ENCODE measurements at places on chromosomes 2 and 18.
A peak's percentile ranks its signal among the peaks of the same experiment; 100 is the strongest.

- no peak for DNase-seq
These were observed 165.0 kb downstream of the DIS3L2 start for GRCh38 chr2:232126301-232127099.

- DNase-seq, result no peak
These were observed 1785.3 kb upstream of the CELF4 start for GRCh38 chr18:39350945-39351344.

GRCh38 chr2:212097001-212097400 is 441.6 kb downstream of the ERBB4 start:
- DNase-seq, result no peak

- no peak for DNase-seq
These were observed 412 bp downstream of the GPD2 start for GRCh38 chr2:156436497-156437085.

DNA sequence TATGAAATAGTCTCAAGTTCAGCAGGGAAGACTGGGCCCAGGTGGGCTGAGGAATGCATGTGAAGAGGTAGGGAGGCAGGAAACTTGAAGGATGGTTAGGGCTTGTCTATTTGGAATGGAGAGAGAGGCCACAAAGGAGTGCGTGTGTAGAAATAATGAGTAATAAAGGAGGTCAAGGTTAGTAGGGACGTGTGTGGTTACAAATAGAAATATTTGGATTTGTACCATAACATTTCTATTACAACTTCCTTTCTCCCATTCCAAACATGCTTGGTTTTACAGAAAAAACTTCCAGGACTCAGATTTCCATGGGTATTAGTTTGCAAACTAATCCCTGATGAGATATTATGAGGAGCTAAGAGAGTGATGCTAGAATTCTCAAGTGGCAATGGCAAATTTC is 280.6 kb downstream of the NCKAP5 start:
- no peak for DNase-seq

DNA sequence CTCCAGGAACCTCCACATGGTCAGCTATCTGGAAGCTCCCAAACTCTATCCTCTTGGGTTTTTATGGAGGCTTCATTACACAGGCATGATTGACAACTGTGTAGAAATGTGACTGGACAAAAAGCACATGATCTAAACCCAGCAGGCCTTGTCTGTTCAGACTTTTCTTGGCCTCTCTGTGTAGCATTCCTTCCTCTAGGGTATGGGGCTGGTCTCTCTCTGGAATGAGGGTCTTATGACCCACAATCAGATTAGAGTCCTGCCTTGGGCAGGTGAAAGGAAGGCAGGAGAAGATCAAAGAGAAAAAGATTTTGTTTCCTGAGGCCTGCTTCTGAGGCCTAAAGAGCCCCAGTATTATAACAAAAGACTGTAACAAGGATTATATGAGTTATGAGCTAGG is 162.7 kb downstream of the SP3 start:
- DNase-seq, result no peak

DNA sequence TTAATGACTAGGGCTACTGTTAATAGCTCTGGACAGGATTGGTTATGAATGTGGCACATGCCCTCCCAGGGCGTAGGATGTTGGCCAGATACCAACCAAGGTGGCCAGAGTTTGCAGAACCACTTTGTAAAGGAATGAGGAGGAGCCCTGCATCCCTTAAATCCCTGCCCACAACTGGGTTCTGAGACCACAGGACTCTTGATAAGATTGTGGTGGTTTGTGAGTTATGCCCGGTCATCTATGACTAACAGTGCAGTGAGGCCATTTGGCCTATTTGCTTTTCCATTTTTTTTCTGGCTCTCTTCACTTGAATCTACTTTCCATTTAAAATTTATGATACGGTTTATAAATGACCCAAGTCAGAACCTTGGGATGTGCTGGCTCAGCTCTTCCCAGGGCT is 294.5 kb downstream of the PRKCE start:
- no peak for DNase-seq

- no peak for DNase-seq
These were observed 188.0 kb downstream of the CDH7 start for GRCh38 chr18:65938592-65939372.

GRCh38 chr18:35139517-35139916 is 98.3 kb downstream of the MAPRE2 start:
- no peak for DNase-seq

DNA sequence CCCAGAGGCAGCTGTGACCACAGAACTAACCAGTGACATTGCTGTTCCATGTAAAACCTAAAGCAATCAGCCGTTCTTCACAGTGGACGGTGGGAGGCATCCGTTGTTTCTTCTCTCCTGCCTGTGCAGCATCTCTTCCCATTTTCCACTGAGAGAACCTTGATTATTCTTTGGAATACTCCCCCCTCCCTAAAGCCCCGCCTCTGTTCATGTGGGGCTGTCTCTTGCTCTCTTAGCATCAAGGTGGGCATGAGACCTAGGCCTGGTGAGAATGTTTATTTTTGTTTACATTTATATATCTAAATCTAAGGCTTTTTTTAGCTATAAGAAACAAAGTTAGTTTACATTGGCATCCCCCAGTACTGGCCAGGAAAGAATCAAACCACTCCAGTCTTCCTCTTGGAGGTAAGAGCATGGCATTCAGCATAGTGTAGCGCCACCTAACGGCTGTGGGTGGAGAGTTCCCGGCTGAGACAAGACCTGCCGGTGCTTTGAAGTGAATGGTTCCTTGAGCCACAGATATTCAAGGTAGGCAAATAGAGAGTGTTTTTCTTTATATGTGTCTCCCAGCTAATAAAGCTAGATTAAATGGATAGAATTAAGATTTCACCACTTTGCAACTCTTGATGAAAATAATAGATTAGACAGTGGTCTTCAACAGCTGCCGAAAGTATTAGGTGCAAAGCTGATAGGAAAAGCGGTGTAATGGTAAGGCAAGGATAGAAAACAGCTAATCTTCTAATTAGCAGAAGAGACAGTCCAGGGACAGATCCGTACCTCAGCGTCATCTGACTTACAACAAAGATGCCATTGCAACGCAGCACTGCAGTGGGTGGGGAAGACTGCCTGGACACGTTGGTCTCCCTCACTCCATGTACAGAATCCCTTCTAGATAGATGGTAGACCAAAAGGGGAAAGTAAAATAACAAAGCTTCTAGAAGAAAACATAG is 219.6 kb upstream of the RAB12 start:
- peak; percentile 57 for DNase-seq

DNA sequence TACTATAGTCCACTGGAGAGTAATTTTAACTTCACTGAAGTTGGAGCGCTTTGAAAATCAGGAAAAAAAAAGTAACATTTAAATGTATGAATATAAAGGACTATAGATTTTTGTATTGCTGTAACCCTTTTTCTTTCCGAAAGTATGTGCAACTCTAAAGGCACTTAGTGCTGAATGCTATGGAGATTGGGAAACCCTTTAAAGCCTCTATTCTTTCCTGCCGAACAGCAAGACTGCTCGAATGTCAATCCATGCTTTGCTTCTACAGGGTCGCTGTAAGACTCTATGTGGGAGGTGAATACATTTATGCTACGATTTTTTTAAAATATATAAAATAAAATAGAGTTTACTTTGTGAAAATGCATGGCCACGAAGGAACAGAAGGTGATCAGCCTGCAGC is 825 bp downstream of the GRB14 start:
- DNase-seq, result no peak

- no peak for DNase-seq
These were observed 13.7 kb downstream of the COLEC11 start for GRCh38 chr2:3608373-3609278.

DNA sequence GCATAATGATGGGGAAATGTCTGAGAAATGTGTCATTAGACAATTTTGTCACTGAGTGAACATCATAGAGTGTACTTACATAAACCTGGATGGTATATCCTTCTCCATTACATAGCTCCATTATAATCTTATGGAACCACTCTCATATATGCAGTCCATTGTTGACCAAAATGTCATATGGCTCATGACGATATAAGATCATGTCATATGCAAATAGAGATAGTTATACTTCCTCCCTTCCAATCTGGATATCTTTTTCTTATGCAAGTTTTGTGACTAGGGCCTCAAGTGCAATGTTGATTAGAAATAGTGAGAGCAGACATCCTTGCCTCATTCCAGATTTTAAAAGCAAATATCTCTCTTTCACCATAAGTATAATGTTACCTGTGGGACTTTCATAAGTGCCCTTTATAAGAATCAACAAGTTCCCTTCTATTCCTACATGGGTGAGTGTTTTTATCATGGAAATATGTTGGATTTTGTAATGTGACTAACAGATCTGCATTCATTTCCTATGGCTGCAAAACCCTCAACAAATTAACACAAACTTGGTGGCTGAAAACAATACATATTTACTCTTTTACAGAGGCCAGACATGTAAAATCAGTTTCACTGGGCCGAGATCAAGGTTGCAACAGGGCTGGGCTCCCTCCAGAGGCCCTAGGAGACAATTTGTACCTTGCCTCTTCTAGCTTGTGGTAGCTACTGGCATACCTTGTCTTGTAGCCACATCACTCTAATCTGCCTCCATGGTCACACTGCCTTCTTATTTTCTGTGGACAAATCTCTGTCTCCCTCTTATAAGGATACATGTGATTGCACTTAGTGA is 21.6 kb upstream of the SULT1C4 start:
- DNase-seq, result no peak

DNA sequence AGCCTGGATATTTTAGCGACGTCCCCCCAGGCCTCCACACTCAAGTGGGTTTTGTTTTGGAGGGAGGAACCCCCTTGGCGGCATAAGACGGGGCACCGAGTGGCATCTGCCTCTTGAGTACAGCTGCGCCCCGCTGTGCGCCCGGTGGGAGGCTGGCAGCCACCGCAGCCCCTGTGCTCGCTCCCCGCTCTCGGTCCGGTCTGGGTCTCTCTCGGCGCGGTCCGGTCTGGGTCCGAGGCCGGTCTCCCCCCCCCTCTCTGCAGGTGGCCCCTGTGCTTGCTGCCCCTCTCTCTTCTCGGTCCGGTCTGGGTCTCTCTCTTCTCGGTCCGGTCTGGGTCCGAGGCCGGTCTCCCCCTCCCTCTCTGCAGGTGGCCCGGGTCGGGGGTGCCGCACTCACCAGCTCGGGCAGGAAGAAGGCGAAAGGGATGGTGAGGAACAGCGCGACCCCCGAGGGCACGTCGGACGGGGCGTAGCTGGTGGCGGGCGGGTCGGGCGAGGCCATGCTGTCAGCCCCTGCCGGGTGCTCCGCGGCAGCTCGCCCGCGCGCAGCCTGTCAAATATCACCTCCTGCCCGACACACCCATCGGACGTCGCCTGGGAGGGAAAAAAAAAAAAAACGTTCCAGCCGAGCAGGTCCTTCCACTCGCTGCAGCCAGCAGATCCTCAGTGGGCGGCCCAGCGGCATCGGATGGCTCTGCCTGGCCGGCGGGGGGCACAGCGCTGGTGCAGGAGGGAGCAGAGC is at the start of gene MALL:
MALL (minus strand) TSS at position 532 of the 742 bp plus-strand sequence; CDS start at position 502, 30 bp downstream.
- no peak for DNase-seq

GRCh38 chr2:36695746-36696415 is 626 bp upstream of the VIT start:
- no peak for DNase-seq

DNA sequence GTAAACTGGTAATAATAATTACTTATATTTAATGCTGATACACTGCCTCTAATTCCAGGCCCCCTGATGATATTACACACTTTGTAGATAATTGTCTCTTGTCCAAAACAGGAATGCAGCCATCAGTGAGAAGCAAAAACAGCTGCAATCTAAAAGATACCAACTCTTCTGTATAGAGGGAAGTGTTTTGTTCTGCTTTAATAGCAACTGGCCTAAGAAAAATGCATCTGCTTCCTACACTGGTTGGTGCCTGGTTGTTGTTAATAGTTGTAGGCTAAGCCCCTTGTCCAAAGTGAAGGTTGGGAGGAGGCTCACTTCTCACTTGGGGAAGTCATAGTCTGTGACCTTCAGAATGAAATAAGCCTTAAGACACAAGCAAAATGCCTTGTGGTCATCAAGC is 332.0 kb downstream of the ZNF521 start:
- DNase-seq, result no peak

DNA sequence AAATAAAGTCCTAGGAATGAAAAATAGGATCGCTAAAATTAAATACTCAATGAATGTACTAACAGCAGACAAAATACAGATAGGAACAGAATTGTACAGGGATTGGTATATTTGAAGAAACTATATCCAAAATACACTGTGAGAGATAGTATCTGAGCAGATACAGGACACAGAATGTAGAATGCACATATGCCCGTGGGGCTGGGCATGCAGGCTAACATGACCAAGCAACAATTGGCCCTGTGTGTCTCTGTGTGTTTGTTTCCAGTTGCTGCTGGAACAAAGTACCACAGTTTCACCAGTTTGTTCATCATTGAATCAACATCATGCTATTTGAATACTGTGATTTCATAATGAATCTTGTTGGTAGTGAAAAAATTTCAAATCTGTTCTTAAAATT is 127.6 kb downstream of the PMAIP1 start:
- no peak for DNase-seq

DNA sequence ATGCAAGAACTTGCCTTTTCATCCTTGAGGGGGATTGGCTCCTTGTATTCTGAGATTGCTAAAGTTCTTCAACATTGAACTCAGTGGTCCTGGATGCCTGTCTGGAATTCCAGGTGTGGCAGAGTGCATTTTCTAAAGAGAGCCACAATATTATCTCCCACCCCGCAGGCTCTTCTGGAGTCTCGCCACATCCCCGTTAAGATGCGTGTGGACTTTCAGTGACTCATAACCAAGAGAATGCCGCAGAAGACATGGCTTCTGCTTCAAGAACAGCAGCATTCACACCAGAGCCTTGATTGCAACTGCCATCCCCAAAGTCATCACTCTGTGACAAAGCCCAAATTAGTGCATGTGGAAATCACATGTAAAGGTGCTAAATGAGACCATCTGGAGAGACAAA is 142.7 kb downstream of the CDH20 start:
- DNase-seq, result no peak

GRCh38 chr18:74826572-74826971 is 228.9 kb downstream of the ZNF407 start:
- DNase-seq, result no peak

Data from 8988T (cell line).